ENCODE measurements at places on chromosomes 11 and 22.

GRCh38 chr11:1923201-1923956 is 3.9 kb downstream of the TNNT3 start:
- DNase-seq, result no peak

- DNase-seq, result no peak
These were observed 24.8 kb downstream of the FOLR3 start for GRCh38 chr11:72160319-72160718.

DNA sequence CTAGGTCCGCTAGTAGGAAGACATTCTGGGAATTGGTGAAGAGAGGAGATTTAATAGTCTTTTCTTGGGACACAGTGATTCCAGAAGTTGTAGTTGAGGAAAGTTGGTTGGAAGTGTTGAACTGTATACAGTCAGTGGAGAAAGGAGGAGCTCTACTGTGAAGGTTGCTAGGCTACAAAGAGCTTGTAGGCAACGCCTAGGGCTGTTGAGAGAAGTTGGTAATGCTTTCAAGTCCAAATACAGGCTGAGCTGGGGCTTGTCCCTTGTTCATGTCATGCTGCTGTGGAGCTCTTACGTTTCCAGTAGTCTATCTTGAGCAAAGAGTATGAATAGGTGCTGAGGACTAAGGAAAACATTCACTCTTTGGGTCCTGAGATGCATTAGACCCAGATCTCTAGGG is 1.1 kb downstream of the TBCEL start:
- DNase-seq, result no peak

DNA sequence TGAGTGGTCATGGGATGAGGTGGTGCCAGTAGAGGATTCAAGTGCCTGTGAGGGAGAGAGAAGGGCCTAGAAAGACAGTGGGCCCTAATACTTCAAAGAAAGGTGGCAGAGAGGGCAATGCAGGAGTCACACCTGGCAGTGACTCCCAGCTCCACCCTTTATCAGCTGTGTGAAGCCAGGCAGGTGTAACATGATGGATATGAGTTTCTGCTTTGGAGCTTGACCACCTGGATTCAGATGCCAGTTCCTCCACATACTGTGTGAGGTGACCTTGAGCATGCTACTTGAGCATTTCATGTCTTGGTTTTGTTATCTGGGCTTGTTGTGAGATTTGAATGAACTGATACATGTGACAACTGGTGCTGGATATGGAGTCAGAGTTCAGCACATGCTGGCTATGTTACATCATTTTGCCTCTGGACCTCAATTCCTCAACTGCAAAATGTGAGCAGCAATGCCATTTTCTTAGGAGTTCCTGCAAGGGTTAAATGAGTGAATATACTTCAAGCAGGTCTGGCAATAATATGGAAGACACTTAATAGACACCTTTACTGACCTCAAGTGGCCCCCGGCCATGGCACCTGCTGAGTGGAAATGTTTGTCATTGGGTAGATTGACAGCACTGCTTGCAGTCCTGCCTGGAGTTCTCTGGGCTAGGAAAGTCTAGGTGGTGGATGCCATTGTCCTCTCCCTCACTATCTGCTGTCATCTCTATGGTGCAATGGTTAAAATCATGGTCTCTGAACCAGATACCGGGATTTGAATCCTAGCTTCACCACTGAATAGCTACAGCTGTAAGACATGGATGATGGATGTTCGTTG is 83.3 kb downstream of the MICAL2 start:
- no peak for DNase-seq

- no peak for DNase-seq
These were observed 29.5 kb downstream of the CHST1 start for GRCh38 chr11:45635907-45636306.

DNA sequence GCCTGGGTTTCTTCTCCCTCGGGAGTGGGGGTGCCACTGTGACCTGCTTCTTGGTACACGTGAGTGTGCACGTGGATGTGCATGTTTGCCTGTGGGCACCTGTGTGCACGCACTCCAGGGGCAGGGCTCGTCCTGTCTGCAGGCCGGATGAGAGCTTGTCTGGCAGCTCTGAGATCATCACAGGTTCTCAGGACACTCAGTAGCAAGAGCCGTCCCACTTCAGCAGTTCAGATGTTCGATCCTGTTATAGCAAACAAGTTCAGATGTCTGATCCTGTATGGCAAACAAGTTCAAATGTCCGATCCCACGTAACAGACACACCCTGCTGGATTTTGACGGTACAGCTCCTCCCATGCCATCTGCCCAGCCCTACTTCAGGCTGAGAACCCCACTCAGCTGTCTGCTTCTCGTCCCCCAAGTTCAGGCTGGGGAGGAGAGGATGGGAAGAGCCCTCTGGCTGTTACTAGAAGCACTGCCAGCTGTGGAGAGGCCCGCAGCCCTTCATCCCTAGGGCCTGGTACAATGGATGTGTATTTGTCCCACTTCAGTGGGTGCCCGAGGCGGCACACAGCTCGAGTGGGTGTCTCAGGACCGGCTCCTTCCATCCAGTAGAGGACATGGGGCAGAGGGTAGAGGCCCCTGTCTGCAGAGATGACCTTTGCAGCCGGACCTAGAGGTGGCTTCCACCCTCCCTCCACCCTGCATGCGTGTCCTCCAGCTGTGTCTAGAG is 1126.9 kb downstream of the BRD1 start:
- DNase-seq, result no peak
